Activated CD8-positive, alpha-beta T cell treated with anti-CD3 and anti-CD28 coated beads, Interleukin-2, amount 10 ng/mL, durations not matched to agents 7 days and 5 days (primary cell): ENCODE measurements at places on chromosomes 3 and 15. TPM values are rescaled to one million over a fixed set of nuclear protein-coding genes. Genes with fewer than 3 reads are reported as not detected.

DNA sequence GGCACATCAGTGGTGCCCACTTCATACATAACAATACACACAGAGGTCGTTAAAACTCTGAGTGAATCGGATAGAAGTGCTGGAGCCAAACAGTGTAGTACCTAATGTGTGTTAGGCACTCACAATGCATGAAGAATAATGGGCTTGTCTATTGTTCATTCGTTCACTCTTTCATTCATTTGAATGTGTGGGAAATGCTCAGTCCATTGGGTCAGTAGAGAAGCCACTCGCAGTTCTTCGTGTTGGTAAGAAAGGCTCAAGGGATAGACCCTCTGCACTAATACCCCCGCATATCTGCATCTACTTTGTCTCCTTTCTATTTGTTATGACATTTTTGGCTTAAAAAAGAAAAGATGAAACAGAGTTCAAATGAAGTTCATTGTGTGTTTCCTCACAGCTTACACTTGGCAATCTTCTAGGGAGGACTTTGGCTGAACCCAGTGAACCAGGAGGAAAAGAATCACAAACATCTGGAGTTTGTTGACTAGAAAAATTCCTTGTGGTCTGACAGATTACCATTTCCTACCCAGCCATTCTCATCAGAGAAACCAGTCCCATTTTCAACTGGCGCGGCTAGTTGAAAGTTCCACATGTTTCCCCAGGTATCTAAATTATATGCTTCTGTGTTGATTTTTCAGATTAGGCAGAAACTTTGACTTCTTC is 32.8 kb upstream of the MFSD1 start:
- DNase-seq: no peak

DNA sequence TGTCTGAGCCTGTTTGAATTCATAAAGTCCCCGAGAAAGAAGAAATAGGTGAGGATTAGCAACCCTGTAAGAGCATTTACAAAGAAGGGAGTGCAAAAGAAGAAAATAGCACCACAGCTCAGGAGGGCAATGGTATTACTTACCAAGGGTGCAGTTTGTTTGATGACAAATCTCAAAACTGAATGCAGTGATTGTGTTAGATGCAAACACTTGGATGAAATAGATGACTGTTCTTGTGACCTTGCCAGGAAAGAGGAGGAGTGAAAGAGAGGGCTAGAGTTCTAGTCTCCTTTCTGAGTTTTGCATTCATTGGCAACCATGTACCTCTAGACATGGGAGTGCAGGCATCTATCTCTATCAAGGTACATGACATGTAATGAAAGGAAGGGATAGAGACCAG is 1030.8 kb upstream of the CFAP20DC start:
- no peak for DNase-seq

The ERC2 gene
- total RNA-seq: not detected

The MYO5A gene
- total RNA-seq: 37.4 TPM

The MYLK gene
- not detected for total RNA-seq
